ENCODE measurements at places on chromosomes 6 and 20.

GRCh38 chr6:55704421-55704820 is 125.4 kb upstream of the HMGCLL1 start:
- DNase-seq = no peak

- no peak for DNase-seq
Observed at GRCh38 chr20:45636513-45636912, 5.4 kb upstream of the WFDC9 start.

GRCh38 chr20:23967616-23967979 is 21.0 kb downstream of the GGTLC1 start:
- no peak for DNase-seq

DNA sequence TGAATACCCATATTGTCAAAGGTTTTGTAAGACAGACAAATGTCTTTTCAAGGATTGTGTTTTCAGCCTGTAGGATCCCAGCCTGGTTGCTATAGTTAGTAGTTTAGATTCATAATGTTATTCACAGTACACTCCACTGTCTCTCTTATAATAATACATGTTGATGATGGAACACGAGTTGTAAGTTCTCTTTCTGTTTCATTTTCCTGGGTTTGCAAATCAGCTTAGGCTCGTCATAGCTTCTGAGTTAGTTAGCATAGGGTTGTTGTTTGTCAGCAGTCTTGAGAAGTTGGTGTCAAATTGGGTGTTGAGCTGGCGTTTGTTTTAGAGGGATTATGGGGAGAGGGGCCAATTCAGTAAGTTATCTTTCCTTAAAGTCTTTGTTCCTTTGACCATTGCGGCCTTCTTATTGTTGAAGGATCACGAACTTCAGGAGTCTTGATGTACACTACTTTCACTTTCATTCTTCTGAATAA is 45.8 kb downstream of the QKI start:
- no peak for DNase-seq

DNA sequence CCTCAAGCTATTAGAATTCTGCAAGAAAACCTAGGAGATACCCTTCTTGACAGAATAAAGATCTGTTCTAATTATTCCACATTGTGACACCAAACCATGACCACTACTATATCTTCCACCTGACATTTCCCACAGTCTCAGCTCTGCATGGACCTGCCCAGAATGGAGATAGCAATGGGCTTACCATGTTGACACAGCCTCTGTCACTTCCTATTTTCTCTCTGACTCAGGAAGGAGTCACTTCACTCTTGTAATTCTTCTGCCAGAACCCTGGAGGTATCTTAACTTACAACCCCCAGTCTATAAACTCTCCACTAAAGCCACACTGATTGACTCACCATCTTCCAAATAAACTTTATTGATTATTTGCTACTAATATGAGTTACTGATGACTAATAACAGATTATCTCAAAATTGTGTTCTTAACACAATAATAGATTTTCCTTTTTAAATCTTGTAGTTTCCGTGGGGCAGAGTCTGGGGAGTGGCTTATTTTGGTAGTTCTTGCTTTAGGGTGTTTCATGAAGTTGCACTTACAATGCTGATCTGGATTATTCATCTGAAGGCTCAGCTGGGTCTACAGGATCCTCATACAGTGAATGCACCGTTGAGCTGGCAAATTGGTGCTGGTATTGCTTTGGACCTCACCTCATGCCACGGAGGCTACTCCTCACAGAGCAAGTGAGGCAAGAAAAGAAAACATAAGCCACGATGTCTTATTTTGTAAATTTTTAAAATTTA is 869.9 kb downstream of the KIF16B start:
- DNase-seq = no peak

GRCh38 chr6:105402090-105402938 is 568 bp downstream of the PREP start:
- no peak for DNase-seq

GRCh38 chr6:160420253-160420968 is 72.2 kb downstream of the SLC22A3 start:
- no peak for DNase-seq

DNA sequence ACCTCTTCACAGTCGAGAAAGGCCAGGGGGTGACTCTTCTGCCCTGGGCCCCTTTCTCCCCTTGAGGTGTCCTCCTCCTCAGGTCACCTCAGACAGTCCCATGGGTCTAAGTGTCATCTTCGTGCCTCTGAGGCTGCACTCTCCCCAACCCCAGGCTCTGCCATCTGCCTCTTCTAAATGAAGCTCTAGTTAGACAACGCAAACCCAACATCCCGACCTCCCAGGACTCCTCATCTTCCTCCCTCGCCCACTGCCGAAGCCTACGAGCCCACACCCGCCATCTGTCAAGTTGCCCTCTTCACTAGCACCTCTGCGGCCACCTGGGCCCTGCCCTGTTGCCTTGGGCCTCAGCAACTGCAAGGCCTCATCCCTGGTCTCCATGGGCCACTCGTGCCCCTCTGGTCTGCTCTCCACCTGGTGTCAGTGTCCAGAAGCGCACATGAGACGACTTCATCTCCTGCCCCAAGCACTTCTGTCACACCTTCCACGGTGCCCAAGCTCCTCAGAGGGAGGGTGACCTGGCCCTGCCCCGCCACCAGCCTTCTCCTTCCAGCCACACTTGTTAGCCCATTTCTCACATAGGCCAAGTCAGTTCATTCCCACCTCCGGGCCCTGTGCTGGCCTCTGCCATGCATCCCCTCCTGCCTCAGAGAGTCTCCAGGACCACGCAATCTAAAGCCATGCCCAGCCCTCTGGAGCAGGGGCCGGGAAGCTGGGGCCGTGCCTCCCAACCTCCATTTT is 53.8 kb downstream of the RRBP1 start:
- no peak for DNase-seq

DNA sequence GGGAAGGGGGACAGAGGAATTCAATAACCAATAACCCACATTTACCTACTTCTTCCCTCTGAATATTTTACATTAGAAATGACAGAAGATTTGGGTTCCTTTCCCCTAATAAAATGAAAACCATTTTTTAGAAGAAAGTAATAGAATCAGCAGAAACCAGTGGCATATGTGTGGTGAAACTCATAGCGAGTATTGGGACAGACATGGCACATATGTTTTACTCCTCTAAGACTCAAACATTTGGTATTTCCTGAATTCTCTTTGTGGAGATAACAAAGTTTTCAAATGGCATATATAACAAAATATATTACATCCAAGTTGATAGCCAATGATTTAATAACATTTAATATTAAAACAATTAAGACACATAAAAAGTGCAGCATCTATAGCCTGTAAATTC is 12.9 kb upstream of the BEND3 start:
- no peak for DNase-seq

DNA sequence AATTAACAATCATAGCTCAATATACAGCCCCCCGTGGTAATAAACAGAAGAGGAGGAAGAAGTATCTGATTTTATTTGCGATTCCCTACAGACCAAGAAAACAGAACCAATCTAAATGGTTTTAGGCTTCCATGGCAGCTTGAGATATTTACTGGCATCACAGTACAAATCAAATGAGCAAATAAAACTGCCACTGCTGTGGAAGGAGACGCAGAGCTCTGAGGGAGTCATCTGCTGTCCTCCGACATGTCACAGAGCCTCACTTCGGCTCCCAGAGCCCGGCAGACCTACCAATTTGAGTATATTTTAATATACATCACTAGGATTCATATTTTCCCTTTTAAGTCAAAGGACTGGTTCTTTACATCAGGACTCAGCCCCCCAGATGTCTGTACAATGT is 145.2 kb upstream of the KCNQ5 start:
- no peak for DNase-seq

- no peak for DNase-seq
Observed at GRCh38 chr6:12083302-12083701, 71.2 kb downstream of the HIVEP1 start.

DNA sequence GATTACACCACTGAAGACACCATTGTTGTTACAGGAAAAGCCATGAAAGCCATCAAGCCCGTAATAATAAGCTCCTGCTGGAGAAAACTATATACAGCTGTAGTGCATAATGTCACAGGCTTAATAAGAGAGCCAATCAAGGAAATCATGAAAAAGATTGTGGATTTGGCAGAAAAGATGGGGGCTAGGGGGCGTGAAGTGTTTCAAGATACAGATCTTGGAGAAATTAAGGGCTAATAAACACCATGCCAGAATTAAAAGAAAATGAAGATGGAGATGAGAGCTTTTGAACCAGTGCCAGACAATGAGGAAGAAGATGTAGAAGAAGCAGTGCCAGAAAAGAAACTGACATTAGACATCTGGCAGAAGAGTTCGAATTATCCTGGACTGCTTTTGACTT is 43.2 kb upstream of the DTNBP1 start:
- DNase-seq = no peak

- DNase-seq = no peak
Observed at GRCh38 chr20:6630514-6630913, 137.0 kb upstream of the BMP2 start.

GRCh38 chr20:51758978-51759544 is 9.1 kb downstream of the ATP9A start:
- DNase-seq = no peak

GRCh38 chr6:15020119-15020770 is 225.6 kb upstream of the JARID2 start:
- DNase-seq = no peak

GRCh38 chr6:45706319-45706718 is 309.3 kb downstream of the CLIC5 start:
- no peak for DNase-seq

- no peak for DNase-seq
Observed at GRCh38 chr6:150093397-150093796, 24.5 kb upstream of the ULBP3 start.

GRCh38 chr6:170370416-170370815 is 63.9 kb downstream of the FAM120B start:
- DNase-seq = no peak

DNA sequence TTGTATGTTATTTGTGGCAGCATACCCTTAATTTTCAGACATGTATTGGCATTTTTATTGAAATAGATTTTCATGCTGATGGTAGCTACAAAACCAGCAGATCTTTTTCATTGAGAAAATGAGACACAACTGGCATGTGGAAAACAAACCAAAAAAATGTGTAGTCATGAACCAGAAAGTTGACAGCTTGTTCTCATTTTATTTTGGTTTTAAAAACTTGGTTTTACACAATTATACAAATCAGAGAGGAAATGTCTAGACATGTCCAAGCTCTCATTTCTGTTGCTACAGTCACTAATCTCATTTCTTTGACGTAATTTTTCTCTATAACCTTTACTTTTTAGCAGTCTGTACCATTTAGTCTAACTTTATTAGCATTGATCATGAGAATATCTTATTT is 85.4 kb downstream of the GRIK2 start:
- DNase-seq = no peak

DNA sequence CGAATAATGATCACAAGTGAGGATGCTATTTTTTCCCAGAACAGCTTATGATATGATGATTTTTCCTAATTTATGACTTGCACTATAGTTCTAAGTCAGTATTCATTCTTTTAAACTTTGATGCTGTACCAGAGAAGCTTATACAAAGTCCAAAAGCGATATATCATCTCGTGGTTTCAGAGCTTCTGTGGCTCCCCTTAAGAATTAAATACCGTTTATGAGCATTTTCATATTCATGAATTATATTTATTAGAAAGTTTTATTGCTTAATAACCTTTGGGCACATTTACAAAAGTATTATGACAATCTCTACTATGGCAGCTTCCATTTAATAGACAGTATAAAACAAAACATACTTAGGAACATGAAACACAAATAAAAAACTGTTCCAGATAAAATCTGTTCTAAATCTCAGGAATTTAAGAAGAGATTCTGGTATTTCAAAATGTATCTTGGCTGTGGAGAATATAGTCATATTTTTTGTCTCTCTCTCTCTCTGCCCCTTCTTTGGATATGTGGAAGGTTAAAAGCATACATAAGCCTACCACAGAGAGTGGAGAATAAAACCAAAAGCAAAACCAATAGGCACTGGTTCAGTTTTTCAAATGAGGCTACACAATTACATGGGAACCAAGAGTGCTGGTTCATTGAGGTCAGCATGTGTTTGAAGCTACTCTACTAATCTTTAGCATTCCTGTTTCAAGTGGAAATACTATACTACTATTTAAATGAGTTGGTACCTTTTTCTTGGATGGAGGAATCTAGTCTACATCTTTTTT is 884.5 kb upstream of the GJE1 start:
- DNase-seq = no peak

DNA sequence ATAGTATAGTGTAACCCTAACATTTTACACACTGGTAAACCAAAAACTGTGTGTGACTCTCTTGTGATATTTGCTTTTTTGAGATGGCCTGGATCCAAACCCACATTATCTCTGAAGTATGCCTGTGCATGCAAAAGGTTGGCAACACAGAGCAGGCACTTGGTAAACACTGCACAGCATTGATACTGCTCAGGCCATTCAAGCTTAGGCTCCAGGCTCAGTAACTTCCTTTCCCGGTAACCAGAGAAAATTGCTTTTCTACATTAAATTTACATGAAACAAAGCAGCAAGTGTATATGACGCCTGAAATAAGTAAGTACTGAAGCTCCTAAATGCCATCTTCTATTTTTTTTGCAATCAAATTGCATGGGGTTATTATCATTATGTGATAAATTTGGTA is 205.7 kb downstream of the EPM2A start:
- DNase-seq = no peak

DNA sequence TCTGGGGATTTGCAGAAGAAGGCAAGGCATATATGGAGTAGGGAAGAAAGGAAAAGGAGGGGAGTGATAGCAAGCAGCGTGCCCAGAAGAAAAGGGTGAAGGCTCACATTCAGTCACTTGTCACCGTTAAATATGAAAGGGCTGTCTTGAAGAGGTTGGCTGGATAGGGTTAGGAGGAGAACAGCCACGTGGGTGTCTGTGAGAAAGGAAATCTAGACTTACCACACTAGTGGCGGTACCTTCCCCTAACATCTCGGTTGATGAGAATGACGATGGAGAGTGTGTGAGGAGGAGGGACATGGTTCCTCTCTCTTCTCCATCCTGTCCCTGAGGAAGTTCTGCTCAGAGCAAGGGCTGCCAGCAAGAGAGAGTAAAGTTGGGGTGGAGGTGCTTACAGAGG is 74.3 kb upstream of the CCN6 start:
- no peak for DNase-seq

DNA sequence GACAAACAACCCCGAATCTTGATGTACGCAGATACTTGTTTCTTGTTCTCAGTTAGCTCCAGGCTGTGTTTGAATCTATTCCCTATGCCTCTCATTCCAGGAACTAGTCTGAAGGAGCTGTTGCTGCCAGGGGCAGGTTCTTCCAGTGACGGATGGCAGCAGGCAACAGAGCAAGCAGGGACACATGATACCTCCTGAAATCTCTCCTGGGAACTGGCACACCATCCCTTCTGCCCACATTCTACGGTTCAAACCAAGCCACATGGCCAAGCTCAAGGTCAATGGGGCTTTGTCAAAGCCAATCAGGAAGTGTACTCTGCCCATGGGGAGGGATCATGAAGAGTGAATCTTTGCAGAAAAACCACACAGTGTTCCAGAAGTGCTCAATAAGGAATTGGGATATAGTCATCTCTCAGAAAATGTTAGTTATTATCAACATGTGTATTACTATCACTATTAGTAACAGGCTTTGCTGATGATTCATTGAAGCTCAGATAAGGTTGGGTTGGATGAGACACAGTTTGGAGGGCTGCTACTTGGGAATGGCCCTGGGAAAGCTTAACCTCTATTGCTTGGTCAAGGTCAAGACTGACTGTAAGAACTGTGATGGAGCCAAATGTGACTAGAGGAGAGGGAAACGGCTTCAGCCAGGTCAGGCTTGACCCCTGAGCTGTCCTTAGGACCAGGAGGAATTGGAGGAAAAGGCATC is 454.9 kb downstream of the PTPRT start:
- DNase-seq = no peak

Measured in T-helper 9 cell (primary cell).